ENCODE measurements at places on chromosomes 5 and 9. TPM values are rescaled to one million over a fixed set of nuclear protein-coding genes. Genes with fewer than 3 reads are reported as not detected.

SHB gene
- polyA plus RNA-seq, result 9.1 TPM

NRARP gene
- 3.9 TPM for polyA plus RNA-seq

IL31RA gene
- 0.54 TPM for polyA plus RNA-seq

AFAP1L1 gene
- 129 TPM for polyA plus RNA-seq

LTC4S gene
- 2.8 TPM for polyA plus RNA-seq

PTGR1 gene
- polyA plus RNA-seq, result 64.2 TPM

ZNF474 gene
- 0.59 TPM for polyA plus RNA-seq

GFPT2 gene
- 10.8 TPM for polyA plus RNA-seq

SLC4A9 gene
- 0.18 TPM for polyA plus RNA-seq

DOCK8 gene
- 8.2 TPM for polyA plus RNA-seq

POU5F2 gene
- polyA plus RNA-seq, result 0.08 TPM

S1PR3 gene
- polyA plus RNA-seq, result 24.3 TPM

SLC27A6 gene
- 0.34 TPM for polyA plus RNA-seq

KCNV2 gene
- polyA plus RNA-seq, result 0.12 TPM

PTPA gene
- polyA plus RNA-seq, result 141 TPM

NAIP gene
- polyA plus RNA-seq, result 21.9 TPM

OCLN gene
- polyA plus RNA-seq, result 1.6 TPM

IL3 gene
- not detected for polyA plus RNA-seq

PCDHGB7 gene
- 9.9 TPM for polyA plus RNA-seq

FAM151B gene
- 5.2 TPM for polyA plus RNA-seq

THBS4 gene
- polyA plus RNA-seq, result 116 TPM

PCDHGB5 gene
- polyA plus RNA-seq, result 4.1 TPM

BSPRY gene
- 0.52 TPM for polyA plus RNA-seq

PDGFRB gene
- polyA plus RNA-seq, result 174 TPM

CRHBP gene
- 0.45 TPM for polyA plus RNA-seq

CCNJL gene
- 6.3 TPM for polyA plus RNA-seq

MAT2B gene
- 52.3 TPM for polyA plus RNA-seq

PSD2 gene
- polyA plus RNA-seq, result 0.31 TPM

CYLC2 gene
- not detected for polyA plus RNA-seq

DNAH5 gene
- polyA plus RNA-seq, result 0.83 TPM

TLN1 gene
- 117 TPM for polyA plus RNA-seq

NAA35 gene
- polyA plus RNA-seq, result 20.7 TPM

CCDC171 gene
- 2.2 TPM for polyA plus RNA-seq

TMOD1 gene
- 145 TPM for polyA plus RNA-seq

TICAM2 gene
- polyA plus RNA-seq, result 5.0 TPM

TERT gene
- polyA plus RNA-seq, result not detected

REXO4 gene
- 43.6 TPM for polyA plus RNA-seq

GABRB2 gene
- polyA plus RNA-seq, result 0.18 TPM

FOXI1 gene
- not detected for polyA plus RNA-seq

PCDHB11 gene
- 4.4 TPM for polyA plus RNA-seq
